ENCODE measurements at places on chromosomes 5 and 9.

- no peak for DNase-seq
Observed at GRCh38 chr5:123805300-123805699, 293.3 kb downstream of the CSNK1G3 start.

DNA sequence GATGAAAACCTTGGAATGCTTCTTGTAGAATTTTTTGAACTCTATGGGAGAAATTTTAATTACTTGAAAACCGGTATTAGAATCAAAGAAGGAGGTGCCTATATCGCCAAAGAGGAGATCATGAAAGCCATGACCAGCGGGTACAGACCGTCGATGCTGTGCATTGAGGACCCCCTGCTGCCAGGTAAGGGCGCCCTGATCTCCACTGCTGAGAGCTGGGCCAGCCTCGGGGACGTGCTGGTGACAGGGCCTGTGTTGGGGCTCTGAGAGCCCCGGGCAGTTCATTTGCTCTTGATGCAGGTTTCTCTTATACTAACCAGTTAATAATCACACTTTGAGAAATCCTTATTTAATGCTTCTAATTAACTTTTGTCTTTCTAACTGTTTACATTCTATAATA, 33.0 kb downstream of the TENT4A start:
- DNase-seq = no peak

- no peak for DNase-seq
Observed at GRCh38 chr5:38422622-38423021, 133.8 kb downstream of the LIFR start.

GRCh38 chr5:1155191-1156032, 43.5 kb upstream of the SLC12A7 start:
- no peak for DNase-seq

DNA sequence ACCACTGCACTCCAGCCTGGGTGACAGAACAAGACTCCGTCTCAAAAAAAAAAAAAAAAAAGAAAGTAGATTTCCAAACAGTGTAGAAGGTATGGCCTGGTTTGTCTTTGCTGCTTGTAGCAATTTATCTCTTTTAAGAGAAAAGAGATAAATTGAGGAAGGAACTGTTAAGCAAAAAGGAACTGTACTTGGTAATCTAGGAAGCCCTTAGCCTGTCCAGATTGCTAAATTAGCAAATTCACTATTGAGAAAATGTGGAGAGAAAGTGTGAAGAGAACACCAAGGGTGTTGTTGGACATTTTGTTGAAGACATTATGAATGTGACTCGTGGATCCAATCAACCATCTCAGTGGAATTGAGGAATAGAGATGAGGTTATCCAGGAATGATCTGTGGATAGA, 13.0 kb upstream of the SUSD3 start:
- DNase-seq = no peak

GRCh38 chr9:131835151-131835910, 95.5 kb upstream of the RAPGEF1 start:
- no peak for DNase-seq

GRCh38 chr5:97019435-97020117, 83.7 kb downstream of the LNPEP start:
- no peak for DNase-seq

GRCh38 chr5:104186510-104186909, 623.9 kb upstream of the NUDT12 start:
- no peak for DNase-seq

DNA sequence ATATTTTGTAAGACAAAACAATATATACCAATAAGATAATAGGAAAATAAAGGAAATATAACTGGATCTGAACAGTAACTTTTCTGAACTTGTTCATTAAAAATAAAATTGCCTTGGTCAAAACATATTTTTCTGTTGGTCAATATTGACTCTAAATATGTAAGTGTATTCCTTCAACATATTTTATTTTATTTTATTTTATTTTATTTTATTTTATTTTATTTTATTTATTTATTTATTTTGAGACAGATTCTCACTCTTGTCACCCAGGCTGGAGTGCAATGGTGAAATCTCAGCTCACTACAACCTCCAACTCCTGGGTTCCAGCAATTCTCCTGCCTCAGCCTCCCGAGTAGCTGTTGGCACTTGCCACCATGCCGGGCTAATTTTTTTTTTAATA, 571.0 kb downstream of the NR2F1-AS1 start:
- DNase-seq = no peak

- DNase-seq = no peak
Observed at GRCh38 chr9:106324591-106325280, 538.2 kb upstream of the ZNF462 start.

GRCh38 chr5:123035918-123036390, 571 bp downstream of the PPIC start:
- no peak for DNase-seq

GRCh38 chr5:173304591-173304988, 23.6 kb downstream of the STC2 start:
- no peak for DNase-seq

- DNase-seq = no peak
Observed at GRCh38 chr5:132472431-132472830, 18.1 kb downstream of the IRF1 start.

DNA sequence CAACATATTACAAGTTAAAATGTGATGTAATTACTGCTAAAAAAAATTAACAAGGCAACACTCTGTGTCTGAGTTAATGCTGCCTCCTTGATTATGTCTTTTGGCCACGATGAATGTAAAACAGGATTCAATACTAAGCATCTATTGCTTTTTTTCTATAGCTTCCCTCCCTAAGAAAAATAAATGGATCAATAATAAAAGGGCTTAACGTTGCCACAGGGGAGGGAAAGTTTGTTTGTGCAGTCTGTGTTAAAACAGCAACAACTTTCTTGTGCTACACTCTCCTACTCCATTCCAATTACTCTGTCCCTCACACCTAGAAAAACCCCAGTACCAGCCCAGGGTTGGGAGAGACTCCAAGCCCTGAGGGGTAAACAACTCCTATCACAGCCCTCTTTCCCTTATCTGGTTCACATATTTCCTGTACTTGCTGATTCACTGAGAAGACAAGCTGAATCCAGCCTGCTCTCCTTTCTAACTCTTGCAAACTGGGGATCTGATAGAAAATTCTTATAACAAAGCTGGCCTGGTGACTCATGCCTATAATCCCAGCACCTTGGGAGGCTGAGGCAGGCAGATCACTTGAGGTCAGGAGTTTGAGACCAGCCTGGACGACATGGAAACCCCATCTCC, 44.8 kb downstream of the PTPN3 start:
- DNase-seq = no peak

GRCh38 chr5:73947906-73948640, 322.1 kb downstream of the ARHGEF28 start:
- DNase-seq = no peak

DNA sequence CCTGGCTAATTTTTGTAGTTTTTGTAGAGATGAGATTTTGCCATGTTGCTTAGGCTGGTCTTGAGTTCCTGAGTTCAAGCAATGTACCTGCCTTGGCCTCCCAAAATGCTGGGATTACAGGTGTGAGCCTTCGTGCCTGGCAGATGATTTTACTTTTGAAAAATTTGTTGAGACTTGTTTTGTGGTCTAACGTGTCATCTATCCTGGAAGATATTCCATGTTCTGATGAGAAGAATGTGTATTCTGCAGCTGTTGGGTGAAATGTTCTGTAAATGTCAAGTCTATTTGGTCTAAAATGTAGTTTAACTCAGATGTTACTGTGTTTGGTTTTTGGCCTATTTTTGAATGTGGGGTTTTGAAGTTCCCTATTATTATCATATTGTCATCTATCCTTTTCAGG, 145.6 kb downstream of the XRCC4 start:
- DNase-seq = no peak

DNA sequence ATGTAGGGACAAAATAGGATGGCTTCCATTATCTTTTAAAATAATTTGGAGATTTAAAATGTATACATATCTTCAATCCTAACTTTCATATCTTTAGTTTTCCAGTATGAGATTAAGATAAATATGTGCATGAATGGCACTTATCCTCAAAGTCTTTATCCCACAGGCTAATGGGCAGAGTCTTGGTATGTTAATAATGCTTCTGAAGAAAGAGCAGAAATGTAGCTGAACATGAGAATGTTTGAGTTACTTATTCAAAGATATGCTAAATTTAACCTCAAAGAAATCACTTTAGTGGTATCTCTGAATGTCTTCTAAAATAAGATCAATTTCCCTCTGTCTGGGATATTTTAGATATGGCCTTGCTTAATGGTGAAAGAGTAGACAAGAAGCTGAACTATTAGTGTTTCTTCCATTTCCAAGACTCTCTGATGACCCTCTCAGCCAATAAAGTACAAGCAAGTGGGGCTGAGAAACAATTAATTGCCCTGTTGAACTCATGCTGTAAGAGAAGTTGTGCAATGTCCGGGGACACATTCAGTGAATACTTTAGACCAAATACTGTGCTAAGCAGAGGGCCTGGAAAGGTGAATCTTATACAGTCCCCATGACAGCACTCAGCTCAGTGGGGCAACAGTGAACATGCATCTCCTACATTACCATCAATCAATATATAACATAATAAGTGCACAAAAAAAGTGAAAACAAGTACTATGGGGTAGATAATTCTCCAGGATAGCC, 50.0 kb upstream of the ADAMTSL1 start:
- no peak for DNase-seq

DNA sequence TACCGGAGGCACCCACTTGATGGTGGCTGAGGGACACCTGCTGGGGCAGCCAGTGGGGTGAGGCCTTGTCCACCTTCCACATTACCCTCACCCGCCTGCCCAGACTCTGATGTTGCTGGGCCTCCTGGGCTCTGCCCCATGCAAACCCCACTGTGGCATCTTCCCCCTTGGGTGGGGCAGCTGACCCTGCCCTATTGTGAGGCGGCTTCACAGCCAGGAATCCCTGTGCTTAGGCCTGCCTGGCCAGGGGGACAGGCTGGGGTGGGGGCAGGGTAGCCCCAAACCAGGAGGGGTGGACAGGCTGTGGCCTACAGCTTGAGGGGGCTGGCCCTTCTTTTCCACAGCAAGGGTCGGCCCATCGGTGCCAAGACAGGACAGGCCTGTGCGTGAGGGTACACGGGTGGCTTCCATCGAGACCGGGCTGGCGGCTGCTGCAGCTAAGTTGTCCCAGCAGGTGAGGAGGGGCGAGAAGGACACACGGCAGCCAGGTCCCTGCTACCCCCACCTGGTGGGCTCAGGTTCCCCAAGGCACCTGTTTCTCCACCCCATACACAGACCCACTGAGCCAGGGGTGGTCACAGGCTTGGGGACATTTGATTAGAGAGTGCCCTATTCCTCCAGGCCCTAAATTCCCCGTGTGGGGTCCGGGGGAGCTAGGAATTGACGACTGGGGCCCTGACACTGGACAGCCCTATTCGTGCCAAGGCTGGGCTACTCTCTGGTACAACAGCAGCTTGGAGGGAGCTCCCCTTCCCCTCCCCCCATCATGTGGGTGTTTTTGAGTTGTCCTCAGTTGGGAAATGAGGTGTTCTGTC, 99.2 kb downstream of the PHF2 start:
- DNase-seq = no peak

DNA sequence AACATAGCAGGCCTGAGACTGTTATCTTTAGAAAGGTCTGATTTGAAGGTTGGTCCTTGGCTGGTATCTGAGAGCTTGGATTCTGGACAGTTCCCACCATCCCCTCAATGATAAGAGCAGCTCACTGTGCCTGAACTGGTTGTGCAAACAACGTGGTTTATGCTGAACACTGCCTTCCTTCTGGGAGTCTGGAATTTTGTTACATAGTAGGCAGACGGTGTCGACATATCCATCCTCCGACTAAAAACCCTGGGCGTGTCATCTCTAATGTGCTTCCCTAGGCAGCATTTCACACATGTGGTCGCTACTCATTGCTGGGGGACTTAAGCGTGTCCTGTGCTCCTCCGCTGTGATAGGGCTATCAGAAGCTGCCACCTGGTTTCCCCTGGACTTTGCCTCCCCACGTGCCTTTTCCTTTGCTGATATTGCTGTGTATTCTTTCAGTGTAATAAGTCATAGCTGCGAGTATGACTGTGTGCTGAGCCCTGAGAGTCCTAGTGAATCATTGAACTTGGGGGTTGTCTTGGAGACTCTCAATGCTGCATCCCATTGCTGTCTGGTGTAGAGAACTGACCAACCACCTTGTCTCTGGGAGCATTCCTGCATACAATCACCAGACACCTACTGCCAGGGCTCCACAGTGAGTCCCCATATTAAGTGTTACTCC, 119.1 kb upstream of the TBC1D2 start:
- DNase-seq = no peak

DNA sequence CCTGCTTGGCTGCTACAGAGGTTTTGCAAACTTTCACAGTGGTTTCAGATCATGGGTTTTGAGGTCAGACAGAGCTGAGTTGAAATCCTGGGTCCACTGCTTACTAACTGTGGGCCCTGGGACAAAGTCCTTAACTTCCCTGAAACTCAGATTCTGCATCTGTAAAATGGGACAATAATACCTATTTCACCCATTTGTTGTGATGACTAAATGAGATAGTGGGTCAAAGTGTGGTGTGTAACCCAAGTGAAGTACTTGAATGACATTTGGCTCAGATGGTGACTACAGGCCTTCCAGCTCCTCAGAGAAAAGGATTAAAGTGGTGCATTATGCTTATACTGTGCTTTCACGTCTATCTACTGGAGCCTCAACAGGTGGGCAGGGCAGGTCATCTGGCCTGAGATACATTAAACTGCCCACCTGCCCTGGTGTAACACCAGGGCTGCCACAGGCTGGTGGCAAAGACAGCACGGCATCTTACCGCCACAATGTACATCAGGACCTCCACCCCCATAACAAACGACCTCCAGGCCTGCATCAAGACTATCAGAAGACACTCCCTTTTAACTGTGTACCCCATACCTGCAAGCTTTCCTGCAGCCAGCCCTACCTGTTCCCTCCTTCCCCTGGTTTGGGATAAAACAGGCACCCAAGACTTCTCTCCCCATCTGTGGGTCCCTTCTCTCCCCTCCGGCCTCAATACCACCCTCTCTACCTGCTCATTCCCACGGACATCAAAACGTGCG, 846 bp upstream of the TRAF1 start:
- no peak for DNase-seq

DNA sequence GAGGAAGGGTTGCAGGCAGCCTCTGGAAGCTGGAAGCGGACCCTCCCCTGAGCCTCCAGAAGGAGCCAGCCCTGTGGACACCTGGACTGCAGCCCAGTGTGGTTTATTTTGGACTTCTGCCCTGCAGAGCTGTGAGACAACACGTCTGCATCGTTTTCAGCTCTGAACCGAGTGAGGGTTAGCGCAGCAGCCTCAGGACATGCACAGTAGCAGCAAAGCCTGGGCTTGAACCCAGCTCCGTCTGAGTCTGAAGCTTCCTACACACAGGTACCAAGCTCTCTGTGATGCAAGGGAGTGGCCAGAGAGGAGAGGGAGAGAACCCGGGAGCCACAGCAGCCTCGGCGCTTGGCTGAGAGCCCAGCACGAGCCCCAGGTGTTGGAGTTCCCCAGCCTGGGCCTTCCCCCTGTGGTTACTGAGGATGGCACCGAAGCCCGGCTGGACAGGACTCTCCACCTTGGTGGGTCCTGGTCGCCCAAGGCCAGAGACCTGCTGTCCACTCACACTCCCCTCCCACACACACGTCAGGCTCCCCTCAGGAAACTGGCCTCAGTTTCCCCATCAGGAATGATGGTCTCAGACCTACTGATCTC, 128.2 kb downstream of the OLFM1 start:
- DNase-seq = no peak

Measured in stimulated activated CD8-positive, alpha-beta memory T cell treated with anti-CD3 and anti-CD28 coated beads, Interleukin-4, amount 100 ng/mL, for 4 hours (primary cell).